ENCODE measurements at places on chromosomes 3 and 15.
A peak's percentile ranks its signal among the peaks of the same experiment; 100 is the strongest.

GRCh38 chr3:123157598-123158287 lies 44.0 kb upstream of the SEC22A start:
- no peak for DNase-seq

- DNase-seq: no peak
These were observed 39.1 kb downstream of the PAK2 start for GRCh38 chr3:196778755-196779154.

- no peak for DNase-seq
These were observed 344.6 kb downstream of the GBE1 start for GRCh38 chr3:81416812-81417211.

GRCh38 chr15:45869034-45869668 lies 234.3 kb downstream of the SQOR start:
- DNase-seq: no peak

DNA sequence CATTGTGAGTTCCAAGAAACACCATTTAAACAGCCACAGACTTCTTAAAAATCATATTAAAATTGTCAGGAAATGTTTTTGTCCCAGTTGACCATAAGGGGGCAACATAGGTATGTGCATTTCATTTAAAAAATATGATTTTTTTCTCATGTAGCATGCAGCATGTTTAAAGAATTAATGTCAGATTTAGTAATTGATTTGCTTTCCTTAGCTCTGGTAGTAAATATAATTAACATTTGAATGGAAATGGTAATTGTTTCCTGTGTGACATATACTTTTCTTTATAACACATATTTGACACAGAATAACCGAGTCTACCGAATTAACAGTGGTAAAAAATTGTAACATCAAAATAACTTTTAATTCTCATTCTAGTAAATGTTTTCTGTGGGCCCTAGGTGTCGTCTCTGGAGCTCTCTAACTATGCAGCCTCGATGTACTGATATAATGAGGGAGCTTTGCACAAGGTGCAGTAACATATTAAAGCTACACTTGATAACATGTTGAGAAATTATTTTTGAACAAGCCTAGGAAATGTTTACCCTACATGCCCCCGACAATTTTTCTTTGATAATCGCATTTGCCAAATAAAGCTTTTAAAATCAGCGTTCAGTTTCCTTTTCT lies 34.9 kb downstream of the NXPE3 start:
- no peak for DNase-seq

DNA sequence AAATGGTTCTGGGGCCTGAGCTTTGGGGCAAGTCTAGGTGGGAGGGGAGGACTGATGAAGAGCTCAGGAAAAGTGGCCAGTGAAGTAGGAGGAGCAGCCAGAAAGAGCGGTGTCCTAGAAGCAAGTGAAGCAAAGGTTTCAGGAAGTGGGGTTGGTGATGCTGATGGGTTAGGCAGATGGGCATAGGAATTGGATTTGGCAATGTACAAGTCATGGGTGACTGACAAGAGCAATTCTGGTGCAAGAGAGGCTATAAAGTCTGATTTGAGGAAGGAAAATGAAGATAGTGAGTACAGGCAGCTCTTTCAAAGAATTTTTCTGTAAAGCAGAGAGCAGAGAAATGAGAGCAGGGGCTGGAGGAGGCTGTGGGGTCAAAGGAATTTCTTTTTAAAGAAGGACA lies 19.7 kb downstream of the ALPK3 start:
- no peak for DNase-seq

- DNase-seq: no peak
These were observed 54.2 kb downstream of the PHLDB2 start for GRCh38 chr3:111913163-111913763.

GRCh38 chr3:18111796-18112232 lies 313.3 kb downstream of the SATB1 start:
- peak; percentile 24 for DNase-seq

DNA sequence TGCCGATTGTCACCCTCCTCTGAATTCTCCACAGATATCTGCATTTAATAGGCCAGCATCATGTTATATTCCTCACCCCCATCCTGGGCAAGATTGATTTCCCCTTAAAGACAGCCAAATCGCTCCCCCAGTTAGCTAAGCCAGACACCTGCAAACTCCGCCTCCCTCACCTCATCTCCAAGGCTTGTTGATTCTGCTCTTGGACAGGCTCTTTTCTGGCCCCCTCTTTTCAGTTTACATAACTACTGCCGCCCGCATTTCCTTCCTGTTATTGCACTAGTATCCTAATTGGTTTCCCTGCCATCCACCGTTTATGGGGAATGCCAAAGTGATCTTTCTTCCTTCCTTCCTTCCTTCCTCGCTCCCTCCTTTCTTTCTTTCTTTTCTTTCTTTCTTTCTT lies 214.7 kb upstream of the MRPL3 start:
- no peak for DNase-seq

- DNase-seq: no peak
These were observed 50.2 kb upstream of the C15orf39 start for GRCh38 chr15:75151214-75152128.

DNA sequence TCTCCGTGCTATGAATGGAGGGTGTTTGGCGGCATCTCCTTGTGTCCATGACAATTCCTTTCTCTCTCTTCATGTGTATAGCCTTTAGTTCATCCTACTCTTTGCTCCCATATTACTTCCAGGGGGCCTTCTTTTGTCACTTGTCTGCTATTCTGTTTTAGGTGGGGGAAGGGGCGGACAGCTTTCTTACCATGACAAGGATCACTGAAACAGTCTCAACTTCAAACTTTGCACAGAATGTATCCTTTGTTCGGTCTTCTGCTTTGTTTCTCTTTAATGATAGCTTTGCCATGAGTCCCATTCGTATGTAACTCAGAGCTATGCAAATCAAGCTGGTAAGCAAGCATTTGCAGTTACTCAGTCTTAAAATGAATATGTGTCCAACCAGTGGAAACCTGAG lies 294.2 kb downstream of the TIGIT start:
- DNase-seq: no peak

DNA sequence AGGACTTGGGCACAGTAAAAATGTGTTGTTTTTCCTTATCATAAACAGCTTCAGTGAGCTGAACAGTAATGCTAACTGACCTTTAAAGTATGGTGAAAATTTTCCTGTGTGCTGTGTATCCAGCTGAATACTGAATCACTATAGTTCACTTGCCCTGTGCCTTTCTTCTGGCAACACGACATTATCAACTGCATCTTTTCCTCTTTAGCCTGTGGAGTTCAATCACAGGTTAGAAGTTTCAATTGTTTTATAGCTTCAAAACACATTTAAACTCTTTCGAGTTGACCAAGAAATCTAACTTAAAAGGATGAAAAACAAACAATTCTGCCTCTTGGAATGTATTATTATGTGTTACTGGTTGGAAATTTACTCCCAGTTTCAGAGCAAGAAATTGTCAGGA lies 1120.7 kb upstream of the ALCAM start:
- no peak for DNase-seq

DNA sequence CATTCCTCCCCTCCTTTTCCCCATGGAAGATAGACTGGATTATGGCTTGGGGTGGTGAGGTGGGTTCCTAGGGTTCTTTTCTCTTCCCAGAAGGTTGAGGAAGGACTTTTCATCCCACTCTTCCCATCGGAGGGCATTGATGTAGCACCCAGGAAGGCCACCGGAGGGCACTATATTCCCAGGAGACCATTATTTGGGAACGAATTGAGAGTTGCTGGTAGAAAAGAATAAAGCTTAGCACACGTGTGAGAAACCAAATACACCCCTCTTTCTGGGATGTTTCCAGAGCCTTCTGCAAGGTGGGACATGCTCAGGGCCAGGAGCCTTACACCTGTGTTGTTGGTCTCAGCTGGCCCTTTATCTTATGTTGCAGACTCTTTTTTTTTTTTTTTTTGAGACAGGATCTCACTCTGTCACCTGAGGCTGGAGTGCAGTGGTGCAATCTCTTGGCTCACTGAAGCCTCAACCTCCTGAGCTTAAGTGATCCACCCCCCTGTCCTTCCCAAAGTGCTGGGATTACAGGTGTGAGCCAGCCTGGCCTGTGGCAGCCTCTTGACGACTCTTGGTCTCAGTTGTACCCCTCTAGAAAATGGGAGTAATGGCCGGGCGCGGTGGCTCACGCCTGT lies 6.3 kb upstream of the CDC25A start:
- DNase-seq: peak; percentile 30

DNA sequence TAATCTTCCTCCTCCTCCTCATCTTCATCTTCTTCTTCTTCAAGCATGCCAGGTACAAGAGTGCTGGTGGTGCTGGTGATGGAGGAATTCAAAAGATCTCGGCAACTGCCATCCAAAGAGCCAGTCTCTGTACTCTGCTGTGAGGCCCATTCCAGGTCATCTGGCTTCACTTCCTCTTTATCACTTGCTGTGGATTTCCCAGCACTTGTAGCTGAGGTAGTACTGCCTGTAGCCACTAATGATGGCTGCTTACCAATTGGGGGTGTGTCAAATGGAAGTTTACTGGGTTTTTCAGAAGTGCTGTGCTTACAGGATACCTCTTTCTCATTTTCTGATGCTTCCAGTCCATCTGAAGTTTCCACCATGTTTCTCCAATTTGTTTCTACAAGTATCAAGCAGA lies 28.8 kb upstream of the SHC4 start:
- DNase-seq: no peak

DNA sequence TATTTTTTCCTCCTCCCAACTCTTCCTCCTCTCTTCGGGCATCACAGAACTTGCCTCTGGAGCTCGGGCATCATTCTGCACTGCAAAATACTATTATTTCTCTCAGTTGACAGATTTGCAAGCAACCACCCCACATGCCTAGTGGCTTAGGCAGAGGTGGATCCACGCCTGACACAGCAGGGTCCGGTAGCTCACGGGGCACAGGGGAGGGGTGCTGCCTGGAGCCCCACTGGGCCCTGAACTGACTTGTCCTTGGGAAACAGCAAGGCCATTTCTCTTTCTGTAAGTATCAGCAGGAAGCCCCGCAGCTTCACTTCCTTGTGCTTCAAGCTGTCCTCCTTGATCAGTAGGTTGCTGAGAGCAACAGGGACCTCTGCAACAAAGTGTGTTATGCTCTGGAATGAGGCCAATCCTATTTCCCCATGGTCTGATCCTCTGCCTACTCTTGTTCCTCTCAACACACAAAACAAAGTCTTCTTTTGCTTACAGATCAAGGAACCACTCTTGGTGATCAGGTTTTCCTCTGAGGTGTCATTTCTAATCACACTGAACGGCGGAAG lies 69.1 kb downstream of the FAM174B start:
- DNase-seq: no peak

- DNase-seq: no peak
These were observed 16.6 kb downstream of the AQP9 start for GRCh38 chr15:58154769-58155168.

DNA sequence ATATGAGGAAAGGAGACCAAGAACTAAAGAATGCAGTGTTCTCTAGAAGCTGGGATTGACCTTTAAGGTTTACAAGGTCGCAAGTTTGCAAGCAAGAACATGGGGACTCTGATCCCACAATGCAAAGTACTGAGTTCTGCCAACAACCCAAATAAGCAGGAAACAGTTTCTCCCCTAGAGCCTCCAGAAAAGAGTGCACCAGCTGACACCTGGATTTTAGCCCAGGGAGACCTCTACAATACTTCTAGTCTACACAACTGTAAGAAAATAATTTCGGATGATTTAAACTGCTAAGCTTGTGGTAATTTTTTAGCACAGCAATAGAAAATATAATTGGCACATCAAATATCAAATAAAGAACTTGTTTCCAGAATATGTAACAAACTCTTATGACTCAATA lies 46.4 kb downstream of the EHHADH start:
- DNase-seq: no peak

DNA sequence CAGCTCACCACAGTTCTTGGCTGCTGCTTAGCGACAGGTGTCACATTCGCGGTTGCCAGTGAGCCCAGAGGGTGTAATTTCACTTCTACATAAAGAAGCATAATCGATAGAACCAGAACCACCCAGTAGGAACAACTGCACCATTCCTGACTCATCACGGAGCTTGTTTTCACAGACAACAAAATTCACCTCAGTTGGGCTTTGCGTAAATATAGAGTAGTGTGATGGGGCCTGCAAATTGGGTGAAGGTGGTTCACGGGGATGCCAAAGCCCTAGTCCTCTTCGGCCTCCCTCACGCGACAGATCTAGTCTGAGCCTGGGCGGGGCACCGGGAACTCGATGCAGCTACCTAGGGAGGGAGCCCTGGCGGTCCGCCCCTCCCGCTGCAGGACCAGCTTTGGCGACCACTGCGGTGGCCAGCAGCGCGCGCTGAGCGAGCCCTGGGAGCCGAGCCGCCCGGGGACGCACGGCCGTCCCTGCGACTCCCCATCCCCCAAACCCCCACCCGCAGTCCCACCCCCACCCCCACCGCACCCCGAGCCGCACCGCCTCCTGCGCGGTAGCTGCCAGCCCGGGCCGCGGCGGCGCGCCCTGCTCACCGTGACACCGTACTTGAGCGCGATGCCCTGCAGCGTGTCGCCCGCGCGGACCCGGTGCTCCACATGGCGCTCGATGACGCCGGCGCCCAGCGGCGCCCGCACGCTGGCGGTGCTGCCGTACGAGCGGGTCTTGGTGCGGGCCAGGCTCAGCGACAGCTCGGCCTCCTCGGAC lies 519 bp downstream of the LYSMD2 start:
- DNase-seq: peak; percentile 60

Measured in activated CD4-positive, alpha-beta T cell treated with anti-CD3 and anti-CD28 coated beads, Interleukin-2, amount 10 ng/mL, durations not matched to agents 7 days and 5 days (primary cell).